ENCODE measurements at places on chromosomes 1 and 21.

DNA sequence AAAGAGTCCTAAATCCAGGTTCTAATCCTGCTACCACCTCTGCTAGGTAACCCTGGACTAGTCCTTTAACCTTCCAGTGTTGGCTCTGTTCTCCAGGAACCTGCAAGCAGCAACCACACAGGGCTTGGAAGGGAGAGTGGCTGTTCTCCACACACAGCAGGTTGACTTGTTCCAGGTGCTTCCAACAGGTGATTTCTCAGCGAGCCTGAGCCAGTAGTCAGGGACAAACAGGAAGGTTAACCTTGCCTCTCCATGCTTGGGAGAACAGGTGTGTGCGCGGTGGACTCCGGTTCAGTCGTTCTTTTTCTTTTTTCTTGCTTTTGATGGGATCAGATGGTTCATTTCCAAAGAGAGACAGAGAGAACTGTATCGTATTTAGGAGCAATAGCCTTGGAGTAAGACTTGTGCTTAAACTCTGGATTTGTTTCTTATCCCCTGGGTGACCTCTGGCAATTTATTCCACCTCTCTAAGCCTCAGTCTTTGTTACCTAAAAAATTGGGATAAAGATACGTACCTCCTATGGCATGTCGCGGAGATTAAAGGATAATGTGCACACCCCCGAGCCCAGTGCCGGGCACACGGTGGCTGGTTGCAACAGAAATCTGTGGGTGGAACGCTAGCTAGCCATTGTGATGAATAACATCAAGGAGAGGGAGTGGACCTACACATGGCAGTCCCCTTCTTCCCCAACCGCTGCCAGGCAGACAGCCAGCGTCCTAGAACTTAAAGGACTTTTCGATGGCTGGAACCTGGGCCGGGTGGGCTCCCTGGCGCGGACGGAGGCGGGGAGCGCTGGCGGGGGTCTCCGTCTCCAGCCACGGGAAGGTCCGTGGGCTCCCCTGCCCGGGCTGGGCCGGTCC is 583 bp upstream of the CACHD1 start:
- DNase-seq, result no peak

- no peak for DNase-seq
Observed at GRCh38 chr1:167674156-167674555, 44.1 kb downstream of the RCSD1 start.

DNA sequence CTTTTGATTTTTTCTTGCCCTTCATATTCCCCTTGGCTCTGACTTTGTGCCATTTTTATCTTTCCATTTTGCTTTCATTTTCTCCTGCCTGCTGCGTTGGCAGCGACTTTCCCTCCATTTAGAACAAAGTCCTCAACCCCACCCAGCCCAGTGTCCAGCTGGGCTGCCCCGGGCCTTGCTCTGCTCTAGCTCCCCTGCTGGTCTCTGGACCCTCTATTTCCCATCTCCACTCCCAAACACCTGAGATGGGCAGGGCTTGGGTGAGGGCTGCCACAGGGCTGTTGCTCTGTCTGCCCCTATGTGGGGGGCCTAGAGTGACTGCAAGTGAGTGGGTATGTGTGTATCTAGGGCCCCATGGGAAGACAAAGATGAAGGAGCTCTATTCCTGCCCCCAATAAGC is 7.3 kb upstream of the ADAM15 start:
- no peak for DNase-seq

DNA sequence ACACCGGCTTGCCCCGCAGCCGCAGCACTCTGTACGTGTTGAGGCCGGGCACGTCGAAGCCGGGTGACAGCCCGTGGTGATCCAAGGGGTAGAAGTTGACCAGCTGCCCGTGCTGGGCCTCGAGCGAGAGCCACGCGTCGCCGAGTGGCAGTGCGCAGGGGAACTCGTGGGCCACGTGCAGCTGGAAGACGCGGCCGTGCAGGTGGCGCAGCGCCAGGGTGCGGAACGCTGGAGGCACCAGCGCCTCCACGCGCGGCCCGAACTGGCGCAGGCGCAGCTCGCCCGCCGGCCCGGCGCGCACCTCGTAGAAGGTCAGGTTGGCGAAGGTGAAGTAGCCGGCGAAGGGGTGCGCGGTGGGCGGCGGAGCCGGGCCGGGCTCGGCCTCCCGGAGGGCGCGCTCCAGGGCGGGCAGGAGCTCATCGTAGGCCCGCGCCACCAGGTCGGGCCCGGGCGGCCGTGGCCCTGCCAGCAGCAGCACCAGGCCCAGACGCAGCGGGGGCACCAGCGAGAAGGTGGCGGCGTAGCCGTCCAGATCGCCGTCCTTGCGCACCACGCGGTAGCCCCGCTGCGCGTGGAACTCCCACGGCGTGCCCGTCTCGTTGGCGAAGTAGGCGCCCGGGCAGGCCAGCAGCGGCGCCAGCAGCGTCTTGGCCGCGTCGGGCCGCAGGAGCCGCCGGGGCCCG is 19.5 kb downstream of the LACTBL1 start:
- DNase-seq, result no peak

- no peak for DNase-seq
Observed at GRCh38 chr1:115475901-115476300, 137.9 kb upstream of the NGF start.

GRCh38 chr1:170461291-170461747 is 70.6 kb upstream of the GORAB start:
- DNase-seq, result no peak

- DNase-seq, result peak; percentile 94
Observed at GRCh38 chr1:109931189-109931731, 20.6 kb downstream of the CSF1 start.

GRCh38 chr21:21268061-21268471 is 269.9 kb downstream of the NCAM2 start:
- DNase-seq, result no peak

DNA sequence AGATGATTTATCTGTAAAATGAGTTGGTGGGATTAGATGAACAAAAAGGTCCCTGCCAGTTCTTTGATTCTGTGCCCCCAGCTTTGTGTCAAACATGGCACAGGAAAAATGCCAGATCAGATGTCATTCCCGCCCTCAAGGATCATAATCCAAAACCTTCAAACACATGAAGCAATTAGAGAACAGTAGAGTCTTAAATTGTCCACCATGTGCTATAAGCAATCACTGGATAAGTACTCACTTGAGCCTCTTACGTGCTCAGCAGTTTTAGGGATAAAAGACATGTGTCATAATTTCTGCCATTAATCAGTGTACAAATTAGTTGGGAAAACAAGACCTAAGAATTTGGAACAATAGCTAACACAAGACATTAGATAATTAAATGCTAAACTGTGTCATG is 15.4 kb upstream of the KIAA0040 start:
- DNase-seq, result no peak

GRCh38 chr1:21344098-21344749 is 54.0 kb upstream of the ECE1 start:
- no peak for DNase-seq

DNA sequence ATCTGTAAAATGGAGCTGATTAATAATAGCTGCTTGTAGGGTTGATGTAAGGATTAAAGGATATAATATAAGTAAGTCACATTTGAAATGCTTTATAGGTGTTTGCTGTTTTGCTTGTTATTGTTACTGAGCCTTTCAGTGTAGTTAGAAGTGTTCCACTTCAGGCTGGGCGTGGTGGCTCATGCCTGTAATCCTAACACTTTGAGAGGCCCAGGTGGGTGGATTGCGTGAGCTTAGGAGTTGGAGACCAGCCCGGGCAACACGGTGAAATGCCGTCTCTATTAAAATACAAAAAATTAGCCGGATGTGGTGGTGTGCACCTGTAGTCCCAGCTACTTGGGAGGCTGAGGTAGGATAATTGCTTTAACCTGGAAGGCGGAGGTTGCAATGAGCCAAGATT is 12.2 kb downstream of the TRNAU1AP start:
- DNase-seq, result no peak

DNA sequence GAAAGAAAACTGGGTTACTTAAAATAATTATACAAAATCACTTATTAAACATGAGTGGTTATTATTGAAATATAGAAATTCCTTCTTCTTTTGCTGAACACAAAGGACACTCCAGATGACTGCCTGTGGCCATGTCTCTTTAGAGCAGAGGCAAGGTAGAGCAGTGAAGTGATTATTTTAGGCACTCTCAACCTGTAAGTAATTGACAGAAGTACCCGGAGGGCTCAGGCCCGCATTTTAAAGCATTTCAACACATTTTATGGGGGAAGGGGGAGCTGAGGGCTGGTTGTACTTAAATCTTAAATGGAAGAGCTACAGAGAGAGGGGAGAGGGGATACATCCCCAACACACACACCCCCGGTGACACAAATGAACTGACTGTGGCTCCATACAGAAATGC is 10.2 kb downstream of the OSCP1 start:
- DNase-seq, result no peak

DNA sequence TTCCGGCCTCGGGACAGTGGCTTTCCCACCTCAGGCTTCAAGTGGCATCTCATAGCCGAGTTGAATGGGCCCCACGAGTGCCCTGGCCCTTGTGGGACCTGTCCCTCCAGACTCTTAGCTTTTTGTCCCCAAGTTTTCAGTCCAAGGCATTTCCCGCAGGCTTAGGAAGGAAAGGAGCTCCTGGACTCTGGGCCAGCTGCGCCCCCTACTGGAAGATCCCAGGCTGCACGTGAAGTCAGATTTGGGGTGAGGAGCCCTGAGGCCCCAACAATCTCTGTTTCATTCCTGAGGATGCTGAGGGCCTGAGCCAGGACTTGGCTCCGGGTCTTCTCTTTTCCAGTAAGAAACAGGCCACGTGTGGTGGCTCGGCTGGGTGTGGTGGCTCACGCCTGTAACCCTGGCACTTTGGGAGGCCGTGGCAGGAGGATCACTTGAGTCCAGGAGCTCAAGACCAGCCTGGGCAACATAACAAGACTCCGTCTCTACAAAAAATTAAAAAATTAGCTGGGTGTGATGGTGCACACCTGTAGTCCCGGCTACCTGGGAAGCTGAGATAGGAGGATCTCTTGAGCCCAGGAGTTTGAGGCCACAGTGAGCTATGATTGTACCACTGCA is 67.4 kb downstream of the ARHGEF10L start:
- DNase-seq, result peak; percentile 83

- no peak for DNase-seq
Observed at GRCh38 chr21:34811368-34811767, 142.6 kb downstream of the CLIC6 start.

GRCh38 chr1:1942753-1943656 is 23.9 kb upstream of the TMEM52 start:
- DNase-seq, result no peak

- DNase-seq, result no peak
Observed at GRCh38 chr1:12547586-12548225, 70.3 kb downstream of the DHRS3 start.

GRCh38 chr1:202134645-202135172 is 9.8 kb downstream of the ARL8A start:
- DNase-seq, result no peak

- peak; percentile 76 for DNase-seq
Observed at GRCh38 chr1:204746838-204747442, 61.4 kb upstream of the LRRN2 start.

DNA sequence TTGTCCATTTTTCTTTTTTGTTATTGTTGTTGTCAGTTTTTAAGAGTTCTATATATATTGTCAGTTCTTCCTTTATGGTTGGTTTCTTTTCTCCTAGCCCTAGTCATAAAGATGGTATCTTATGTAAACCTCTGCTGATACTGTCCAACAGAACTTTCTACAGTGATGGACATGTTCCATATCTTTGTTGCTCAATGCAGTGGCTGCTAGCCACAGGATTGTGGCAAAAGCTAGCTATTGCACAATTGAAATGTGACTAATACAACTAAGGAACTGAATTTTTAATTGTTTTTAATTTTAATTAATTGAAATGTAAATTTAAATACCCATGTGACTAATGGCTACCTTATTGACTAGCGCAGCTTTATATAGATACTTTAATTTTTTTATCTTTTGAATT is 411.8 kb upstream of the PTBP2 start:
- no peak for DNase-seq

DNA sequence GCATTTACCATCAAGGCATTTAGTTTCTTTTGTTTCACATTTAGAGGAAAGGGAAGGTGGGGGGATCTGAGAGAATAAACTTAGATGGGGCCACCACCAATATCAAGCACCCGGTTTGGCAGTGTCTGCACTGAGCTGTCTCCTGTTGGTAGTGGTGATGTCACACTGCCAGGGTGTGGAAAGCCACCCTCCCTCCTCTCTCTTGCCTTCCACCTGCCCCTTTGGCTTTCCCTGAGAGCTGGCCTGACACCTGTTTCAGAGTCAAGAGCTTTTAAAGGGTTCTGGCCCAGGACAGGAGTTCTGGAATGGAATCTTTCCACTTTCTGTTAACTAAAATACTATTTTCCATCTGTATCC is 13.4 kb downstream of the ATF3 start:
- no peak for DNase-seq

GRCh38 chr1:193270996-193271395 is 84.6 kb upstream of the B3GALT2 start:
- DNase-seq, result no peak

GRCh38 chr1:204304067-204304466 is 55.7 kb downstream of the PLEKHA6 start:
- no peak for DNase-seq

- DNase-seq, result no peak
Observed at GRCh38 chr1:97761637-97762036, 159.2 kb downstream of the DPYD start.

- DNase-seq, result no peak
Observed at GRCh38 chr1:163230827-163231226, 28.1 kb upstream of the RGS5 start.

DNA sequence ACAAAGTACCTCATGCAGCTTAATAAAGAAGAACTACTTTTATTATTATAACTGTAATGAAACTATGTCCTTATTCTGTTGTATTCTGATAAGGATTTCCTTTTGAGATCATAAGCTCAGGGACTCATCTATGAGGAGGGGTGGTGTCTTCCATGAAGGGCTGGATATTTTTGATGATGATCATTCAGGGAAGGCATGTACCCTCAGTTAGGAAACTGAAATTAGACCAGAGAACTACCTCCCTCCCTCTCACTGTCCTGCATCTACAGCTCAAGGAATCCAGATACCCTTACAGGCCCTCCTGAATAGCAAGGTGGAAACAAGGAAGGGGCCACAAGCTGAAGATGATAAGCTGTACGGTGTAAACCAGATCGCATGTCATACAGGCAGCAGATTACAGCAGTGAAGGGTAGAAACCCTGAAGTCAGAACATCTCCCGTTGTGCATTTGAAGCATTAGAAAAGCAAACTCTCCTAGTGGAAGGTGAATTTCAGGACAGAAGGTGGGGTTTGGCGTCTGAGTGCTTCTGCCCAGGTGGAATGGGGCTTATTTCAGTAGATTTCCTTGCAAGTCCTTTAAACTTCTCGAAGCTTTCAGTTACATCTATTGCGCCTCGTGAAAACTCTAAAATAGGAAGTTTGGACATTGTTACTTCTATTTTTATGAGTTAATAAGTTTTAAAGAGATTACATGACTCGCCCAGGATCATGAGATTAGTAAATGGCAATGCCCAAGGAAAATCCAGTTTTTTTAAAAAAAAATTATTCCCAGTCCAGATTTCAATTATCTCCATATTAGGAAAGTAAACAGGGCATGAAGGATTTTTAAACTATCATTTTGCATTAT is 101.1 kb upstream of the HNRNPU start:
- no peak for DNase-seq

DNA sequence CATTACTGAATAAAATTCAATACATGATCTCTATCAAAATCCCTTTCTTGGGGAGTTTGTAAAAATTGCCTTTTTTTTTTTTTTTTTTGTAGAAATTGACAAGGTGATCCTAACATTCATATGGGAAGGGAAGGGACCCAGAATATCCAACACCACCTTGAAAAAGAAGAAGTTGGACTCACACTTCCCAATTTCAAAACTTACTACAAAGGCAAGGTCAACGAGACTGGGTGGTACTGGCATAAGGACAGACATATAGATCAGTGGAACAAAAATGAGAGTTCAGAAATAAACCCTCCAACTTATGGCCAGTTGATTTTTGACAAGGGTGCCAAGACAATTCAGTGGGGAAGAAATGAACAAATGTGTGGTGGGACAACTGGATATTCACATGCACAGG is 31.4 kb upstream of the CLSTN1 start:
- DNase-seq, result no peak
